ENCODE measurements at places on chromosomes 5 and 9.

DNA sequence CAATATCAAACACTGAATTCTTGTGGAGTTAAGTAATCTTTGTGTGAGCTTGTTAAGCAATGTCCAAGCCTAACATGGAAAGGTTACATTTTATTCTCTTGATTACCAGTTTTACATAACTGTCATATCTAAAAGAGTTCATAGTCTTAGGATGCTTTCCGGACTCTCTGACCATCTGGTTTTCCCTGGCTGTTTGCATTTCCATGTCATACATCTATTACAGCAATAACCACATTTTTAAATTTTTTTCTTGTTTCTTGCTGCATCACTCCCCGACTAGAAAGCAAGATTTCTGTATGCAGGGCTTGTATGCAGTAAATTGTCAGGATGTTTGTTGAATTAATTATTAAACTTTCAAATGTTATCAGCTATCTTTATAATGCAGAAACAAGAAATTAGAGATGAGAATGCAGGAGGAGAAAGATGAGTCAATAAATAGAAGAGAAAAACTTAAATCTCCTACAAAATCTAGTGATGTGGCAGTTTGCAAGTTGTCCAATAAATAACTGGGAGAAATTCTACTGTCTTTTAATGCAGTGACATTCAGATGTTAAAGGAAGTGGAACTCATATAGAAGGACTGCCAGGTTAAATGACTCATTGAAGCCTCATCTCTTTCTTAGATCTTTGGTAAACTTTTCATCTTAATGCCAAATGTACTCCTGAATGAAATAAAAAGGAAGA lies 179.6 kb upstream of the SGCD start:
- no peak for DNase-seq

GRCh38 chr9:88391921-88392320 lies 3.7 kb downstream of the SPIN1 start:
- no peak for DNase-seq

DNA sequence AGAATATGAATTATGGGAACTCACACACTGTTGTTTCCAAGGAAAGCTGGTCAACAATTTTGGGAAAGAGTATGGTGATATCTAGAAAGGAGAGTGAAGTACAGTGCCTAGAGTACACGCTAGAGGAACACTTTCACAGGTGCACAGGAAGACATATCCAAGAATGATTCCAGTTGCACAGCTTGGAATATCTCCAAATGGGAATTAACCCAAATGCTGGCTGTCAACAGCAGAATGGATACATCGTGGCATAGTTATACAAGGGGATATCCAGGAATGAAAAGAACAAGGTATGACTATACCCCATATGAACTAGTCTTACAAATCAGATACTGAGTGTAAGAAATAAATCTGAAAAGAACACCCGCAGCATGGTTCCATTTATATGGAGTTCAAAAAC lies 231.3 kb downstream of the FSTL4 start:
- no peak for DNase-seq

GRCh38 chr5:63959177-63959982 lies 2.9 kb downstream of the HTR1A start:
- DNase-seq: no peak

- peak; percentile 8 for DNase-seq
Measured at GRCh38 chr9:90141723-90142122, 500.9 kb downstream of the DIRAS2 start.

GRCh38 chr5:53276825-53277224 lies 167.3 kb upstream of the MOCS2 start:
- DNase-seq: no peak

- DNase-seq: no peak
Measured at GRCh38 chr9:126965541-126966428, 51.2 kb downstream of the RALGPS1 start.

DNA sequence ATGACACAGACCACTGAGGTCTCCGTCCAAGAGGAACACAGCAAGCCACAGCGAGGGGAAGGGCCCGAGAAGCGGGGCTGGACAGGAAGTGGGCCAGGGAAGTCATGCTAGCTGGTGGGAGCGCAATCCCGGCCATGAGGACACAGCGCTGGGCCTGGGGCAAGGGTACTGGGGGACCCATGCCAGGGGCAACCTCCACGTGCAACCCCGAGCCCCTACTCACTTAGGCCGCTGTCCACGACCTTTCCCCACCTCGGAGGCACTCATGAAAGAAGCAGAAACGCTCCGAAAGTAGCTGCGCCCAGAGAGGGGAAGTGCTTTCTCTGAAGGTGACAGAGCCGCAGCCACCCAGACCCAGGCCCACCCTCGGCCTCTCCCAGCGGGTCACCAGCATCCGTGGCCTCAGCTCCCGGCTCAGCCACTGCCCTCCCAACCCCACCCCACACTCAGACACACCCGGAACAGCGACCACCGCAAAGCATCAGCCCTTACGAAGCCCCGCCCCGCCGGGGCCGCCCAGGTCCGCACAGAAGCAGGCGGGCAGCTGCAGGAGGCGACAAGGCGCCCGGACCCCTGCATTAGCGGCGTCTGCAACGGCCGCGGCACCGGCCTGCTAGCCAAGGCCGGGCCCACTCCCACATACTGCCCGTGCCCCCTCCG lies 782 bp downstream of the BICD2 start:
- DNase-seq: no peak

GRCh38 chr9:16090907-16091629 lies 538.2 kb downstream of the CCDC171 start:
- no peak for DNase-seq

DNA sequence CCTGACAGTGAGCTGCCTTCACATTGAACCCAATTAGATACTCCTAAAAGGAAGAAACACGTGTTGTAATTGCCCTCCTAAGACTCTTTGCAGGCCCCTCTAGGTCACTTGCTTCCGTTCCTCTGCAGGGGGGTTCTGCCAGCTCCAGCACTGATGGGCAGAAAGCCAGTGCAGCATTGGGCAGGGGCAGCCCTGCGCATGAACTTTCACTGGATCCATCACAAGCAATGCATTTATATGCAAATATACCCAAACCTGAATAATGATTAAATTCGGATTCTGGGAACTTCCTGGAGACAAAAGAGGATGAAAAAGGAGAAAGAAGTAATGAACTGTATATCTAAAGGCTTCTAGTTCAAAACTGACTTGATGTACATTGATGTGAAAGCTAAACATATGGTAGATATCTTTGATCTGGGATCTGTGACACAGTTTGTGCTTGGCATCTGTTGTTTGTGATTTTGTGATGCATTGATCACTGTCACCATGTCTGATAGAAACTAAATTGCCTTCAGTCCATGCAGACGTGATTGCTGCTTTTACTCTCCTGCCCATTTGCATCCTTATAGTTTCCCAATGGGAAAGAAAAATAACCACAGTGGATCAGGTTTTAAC lies 313.4 kb downstream of the DEPDC1B start:
- DNase-seq: no peak

- no peak for DNase-seq
Measured at GRCh38 chr5:30811298-30811697, 382.2 kb upstream of the CDH6 start.

DNA sequence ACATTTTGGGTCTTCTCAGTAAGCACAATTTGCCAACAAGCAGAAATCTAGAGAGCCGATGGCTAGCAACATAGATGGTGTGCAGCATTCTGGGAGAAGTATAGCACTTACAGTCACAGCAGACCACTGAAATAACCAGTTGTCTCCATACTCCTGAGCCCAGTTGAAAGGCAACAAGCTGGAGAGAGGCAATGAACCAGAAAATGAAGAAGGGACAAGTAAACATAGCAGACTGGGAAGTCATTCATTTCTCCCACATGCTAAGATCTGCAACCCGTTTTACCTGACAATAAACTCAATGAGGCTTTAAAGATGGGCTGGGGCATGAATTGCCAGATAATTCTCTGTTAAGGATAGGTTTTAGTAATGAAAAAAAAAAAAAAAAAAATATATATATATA lies 575.6 kb upstream of the GRAMD2B start:
- no peak for DNase-seq
